ENCODE measurements at places on chromosomes 3 and 15.
A peak's percentile ranks its signal among the peaks of the same experiment; 100 is the strongest.

DNA sequence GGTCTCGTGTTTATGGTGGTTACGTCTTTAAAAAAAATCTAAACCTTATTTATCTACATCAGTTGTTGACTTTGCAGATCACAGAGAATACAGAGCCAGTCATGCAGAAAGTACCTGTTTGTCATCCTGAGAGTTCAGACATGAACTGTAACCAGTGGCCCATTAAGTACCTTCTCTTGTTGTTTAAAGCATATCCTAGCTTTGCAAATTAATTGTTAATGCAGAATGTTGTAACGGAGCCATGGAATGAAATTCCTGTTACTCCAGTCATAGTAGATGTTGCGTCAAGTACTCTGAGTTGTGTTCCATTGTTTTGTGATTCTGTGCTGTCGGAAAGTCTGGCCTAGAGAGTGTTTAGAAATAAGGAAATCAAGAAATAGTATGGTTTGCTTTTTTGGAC lies 205.2 kb downstream of the RBMS3 start:
- DNase-seq = no peak

DNA sequence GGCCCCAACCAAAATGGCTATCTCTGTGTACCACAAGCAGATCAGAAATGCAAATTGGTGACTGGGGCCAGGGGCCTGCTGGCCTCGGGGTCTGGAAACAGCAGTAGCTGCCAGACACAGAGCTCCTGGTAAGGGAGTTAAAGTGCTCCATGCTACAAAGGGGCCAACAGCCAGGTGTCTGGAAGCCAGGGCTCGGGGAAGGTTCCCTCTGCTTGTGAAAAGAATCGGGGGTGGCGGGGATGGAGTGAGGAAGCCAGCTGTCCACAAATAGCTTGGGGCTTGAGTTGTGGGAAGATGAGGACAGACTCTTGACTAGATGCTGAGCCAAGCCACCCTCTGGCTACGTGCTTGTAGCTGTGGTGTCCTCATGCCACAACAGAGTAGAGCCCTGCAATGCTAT lies 39.3 kb downstream of the CHRD start:
- DNase-seq = no peak

DNA sequence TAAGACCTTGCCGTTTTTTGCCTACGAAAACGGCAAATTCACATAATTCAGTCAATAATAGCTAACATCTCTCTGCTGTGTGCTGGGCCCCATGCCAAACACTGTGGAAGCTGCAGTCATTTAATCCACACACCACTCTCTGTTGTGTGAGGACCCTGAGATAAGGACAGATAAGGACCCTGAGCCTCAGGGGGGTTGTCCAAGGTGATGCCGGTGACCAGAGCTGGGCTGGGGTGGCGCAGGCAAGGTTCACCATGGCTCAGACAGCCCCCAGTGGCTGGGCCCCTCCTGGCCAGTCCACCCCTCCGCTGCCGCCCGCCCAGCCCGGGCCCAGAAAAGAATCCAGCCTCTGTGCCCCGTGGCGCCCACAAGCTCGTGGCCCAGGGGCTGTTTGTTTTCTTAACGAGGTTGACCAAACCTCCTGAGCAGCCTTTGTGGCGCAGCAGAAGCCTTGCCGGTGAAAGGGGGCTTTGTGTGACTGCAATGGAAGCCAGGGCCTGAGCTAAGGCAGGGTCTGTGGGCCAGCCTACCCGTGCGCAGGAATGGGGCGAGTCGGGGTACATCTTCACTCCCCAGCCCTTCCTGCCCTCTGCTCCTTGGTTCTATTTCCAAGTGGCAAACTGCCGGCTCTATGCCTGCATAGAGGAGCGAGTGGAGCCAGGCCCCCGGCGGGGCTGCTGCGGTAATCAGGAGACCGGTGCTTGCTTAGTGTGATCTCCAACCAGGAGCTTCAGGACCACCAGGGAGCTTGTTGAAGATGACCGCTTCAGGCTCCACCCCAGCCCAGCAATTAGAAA lies 4.4 kb upstream of the SNX22 start:
- DNase-seq = no peak

DNA sequence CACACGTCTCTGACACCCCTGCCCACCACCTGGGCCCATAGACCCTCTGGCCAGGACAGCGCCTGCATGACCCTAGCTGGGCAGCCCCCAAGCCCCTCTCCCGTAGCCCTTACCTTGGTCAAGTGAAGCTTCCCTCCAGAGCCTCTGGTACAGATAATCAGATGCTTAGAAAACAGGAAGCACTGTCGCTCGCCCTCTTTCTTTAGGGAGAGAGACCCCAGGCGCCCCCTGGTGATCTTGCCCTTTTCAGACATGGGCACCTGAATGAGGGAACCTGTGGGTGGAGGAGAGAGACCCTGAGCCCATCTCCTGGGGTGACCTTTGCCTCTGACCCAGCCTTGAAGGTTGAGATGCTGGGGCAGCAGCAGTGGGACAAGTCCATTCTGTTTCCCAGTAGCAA lies 65.4 kb downstream of the RASGRF1 start:
- peak; percentile 76 for DNase-seq

DNA sequence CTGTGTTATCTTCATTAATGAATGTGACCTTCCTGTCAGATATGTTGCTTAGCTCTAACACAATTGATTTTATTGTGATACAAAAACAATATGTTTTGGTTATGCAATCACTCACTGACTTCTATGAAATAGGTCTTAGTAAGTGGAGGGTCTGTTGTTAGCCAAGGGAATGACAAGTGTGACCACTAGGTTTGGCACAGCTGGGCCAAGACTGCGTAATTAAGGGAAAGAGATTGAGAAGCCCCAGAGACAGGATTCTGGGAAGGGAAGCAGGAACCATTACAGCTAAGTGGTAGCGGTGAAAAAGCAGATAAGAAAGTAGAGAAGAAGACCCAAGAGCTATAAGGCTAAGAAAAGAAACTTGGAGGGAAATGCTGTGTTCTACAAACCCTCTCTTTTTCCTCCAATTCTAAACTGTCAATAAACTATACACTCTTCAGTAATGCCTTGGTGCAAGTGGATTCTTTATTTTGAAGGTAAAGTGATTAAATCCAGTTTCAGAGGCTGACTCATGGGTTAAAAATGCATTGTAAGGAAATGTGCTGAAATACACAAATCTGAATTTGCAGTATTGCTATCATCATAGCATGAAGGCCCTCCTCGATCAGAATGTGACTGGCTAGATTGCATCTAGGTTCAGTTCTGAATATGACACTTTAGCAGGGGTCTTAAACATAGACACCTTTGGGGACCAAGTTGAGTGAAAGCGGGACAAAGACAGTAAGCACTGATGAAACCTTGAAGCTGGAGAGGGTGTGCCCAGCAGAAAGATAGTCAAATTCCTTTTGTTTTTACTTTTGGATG lies 26.1 kb downstream of the KCNMB2 start:
- DNase-seq = no peak

DNA sequence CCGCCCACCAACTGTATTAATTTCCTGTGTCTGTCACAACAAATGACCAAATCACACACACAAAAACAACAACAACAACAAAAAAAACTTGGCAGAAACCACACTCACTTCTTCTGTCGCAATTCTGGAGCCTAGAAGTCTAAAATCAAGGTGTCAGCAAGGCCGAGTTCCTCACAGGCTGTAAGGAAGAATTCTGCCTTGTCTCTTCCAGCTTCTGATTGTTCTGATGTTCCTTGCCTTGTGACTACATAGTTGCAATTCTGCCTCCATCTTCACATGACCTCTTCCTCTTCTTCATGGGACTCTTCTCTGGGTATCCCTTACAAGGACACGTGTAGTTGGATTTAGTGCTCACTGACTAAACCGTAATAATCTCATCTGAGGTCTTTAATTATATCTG lies 61.4 kb downstream of the IL12A start:
- DNase-seq = no peak

DNA sequence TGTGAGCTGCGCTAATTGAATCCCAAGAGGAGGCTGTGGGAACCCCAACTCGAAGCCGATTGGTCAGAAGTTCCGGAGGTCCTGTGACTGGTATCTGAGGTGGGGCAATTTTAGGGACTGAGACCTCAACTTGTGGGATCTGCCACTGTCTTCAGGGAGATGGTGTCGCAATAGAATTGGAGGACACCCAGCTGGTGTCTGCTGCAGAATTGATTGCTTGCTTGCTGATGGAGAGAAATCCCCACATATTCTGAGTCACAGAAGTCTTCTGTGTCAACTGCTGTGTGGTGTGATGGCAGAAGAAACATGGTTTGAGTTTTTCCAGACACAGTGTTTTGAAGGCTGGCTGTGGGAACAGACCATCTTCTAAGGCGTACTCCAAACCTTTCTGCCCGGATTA lies 99.7 kb upstream of the PLXNA1 start:
- peak; percentile 52 for DNase-seq

GRCh38 chr15:92960996-92961681 lies 61.0 kb downstream of the CHD2 start:
- DNase-seq = no peak

DNA sequence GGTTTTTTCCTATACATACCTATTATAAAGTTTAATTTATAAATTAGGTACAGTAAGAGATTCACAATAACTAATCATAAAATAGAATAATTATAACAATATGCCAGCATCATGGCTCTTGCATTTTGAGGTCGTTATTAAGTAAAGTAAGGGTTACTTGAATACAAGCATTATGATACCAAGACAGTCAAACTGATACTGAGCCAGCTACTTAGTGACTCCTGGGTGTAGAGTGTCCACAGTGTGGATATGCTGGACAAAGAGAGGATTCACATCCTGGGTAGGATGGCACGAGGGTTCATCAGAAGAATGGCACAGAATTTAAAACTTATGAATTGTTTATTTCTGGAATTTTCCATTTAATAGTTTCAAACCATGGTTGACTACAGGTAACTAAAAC lies 157.2 kb upstream of the IL12A start:
- no peak for DNase-seq

DNA sequence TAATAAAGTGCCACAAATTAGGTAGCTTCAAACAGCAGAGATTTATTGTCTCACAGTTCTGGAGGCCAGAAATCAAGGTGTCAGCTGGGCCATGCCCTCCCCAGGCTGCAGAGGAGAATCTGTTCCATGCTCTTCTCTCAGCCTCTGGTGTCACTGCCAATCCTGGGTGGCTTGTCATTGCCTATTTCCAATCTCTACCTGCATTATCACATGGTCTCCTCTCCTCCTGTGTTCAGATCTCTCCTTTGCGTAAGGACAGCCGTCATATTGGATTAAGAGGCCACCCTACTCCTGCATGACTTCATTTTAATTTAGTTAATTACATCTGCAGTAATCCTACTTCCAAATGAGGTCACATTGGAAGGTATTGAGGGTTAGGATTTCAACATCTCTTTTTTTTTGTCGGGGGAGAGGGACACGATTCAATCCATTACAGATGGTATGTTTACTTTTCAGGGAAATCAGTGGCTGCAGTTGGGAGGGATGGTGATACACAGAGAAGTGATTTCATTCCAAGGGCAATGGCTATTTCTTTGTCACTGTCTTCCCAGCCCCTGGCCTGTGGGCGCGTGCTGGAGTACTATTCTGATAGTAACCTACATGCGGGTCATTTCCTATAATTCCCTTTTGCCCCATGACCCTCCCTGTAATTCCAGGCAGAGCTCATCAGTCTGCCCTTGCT lies 169.4 kb downstream of the MINAR1 start:
- no peak for DNase-seq

DNA sequence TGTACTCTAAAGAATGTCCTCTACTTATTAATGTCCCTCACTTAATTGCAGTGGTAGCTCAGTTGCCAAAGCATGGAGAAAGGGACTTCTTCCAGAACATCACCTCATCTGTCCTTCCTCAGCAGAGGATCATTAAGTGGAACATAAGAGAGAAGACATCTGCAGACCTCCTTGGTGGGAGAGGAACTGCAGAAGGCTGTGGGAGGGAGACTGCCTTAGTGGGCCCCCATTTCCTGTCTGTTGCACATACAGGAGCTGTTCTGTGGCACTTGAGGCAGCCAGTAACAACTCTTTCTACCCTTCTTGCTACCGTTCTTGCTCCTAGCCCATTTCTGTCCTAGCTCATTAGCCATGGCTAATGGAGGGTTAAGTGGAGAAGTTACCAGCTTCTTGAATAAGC lies 33.6 kb downstream of the HPS3 start:
- DNase-seq = peak; percentile 93

Measured in NB4 (cell line).